Fibroblast of the aortic adventitia (primary cell): ENCODE measurements at places on chromosomes 4 and X. TPM values are rescaled to one million over a fixed set of nuclear protein-coding genes. Genes with fewer than 3 reads are reported as not detected.

DMP1 gene
- not detected in 2 replicates for total RNA-seq

PRDM8 gene
- 7.8 and 15.6 TPM in 2 replicates for total RNA-seq

MAGEB6 gene
- not detected in 2 replicates for total RNA-seq

SSX4B gene
- total RNA-seq: not detected in 2 replicates

SMAD1 gene
- 36.0 and 140 TPM in 2 replicates for total RNA-seq

COL4A6 gene
- total RNA-seq: 1.3 and 2.2 TPM in 2 replicates

ZCCHC12 gene
- not detected in 2 replicates for total RNA-seq

KLB gene
- under 0.01 TPM in 1 of 2 replicates, not detected in the other for total RNA-seq

ABCG2 gene
- total RNA-seq: 0.90 and 7.0 TPM in 2 replicates
